Activated CD4-positive, alpha-beta T cell treated with anti-CD3 and anti-CD28 coated beads for 1 hour (primary cell): ENCODE measurements at places on chromosomes 4 and X.

- no peak for DNase-seq
These were observed 702 bp upstream of the CDKN2AIP start for GRCh38 chr4:183443655-183444213.

DNA sequence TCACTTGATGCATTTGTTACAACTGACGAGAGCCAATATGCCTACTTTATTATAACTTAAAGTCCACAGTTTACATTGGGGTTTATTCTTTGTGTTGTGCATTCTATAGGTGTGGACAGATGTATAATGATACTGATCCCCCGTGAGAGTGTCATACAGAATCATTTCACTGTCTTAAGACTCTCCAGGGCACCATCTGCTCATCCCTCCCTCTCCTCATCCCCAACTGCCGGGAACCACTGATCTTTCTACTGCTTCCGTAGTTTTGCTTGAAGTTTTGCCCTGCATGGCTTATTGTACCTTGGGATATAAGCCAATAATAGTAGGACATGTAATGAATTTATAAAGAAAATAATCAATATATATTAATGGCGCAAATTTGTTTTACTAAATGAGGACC lies 137.8 kb upstream of the MSX1 start:
- no peak for DNase-seq

GRCh38 chrX:23890933-23891332 lies 16.8 kb downstream of the APOO start:
- no peak for DNase-seq

DNA sequence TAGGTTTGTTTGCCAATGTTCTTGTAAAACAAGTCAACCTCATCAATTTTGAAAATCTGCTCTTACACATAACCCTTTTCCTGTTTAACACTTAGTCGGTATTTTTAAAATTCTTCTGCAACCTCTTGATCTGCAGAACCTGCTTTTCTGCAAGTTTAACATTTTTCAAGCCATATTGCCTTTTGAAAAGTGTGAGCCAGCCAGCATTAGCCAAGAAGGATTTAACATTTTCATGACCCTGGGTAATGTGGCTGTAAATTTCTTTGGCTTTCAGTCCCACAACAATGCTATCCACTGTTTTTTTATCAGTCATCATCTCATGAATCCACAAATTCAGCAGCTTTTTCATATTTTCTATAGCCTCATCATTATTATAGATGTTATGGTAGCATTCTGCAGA lies 956.5 kb downstream of the FAT4 start:
- no peak for DNase-seq

- no peak for DNase-seq
These were observed 26.9 kb downstream of the NUDT6 start for GRCh38 chr4:122895336-122895995.

DNA sequence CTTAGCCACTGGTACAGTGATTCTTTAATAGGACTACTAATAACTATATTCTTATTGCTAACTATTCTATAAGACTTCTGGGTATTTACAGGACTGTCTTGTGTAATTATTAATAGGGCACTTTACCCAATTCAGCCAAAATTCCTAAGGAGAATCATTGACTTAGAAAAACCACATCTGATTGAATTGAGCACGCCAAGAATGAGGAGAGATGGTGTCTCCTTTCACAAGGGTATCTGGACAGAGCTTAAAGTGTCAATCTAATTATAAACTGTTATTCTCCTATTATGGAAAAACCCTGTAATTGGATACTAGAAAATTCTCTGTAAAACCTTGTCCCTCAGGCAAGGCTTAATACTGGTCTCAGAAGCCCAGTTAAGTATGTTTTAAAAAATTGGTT lies 111.1 kb upstream of the TLL1 start:
- DNase-seq: no peak

DNA sequence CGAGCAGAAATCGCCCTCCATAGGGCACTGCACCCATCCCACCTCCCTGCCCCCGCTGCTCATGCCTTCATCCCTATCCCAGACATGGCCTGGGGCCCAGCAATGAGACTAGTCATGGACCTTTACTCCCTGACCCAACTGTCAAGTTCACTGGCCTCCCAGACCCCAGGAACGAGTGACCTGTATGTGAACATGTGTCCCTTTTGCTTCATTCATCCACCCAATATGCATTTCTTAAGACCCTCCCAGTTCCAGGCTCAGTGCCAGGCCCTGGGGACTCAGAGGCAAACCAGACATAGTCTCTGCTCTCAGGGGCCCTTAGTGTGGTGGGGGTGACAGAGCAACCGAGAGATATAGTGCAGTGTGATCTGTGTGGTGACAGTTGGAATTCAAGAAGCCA lies 67.0 kb downstream of the EFNB1 start:
- DNase-seq: no peak

DNA sequence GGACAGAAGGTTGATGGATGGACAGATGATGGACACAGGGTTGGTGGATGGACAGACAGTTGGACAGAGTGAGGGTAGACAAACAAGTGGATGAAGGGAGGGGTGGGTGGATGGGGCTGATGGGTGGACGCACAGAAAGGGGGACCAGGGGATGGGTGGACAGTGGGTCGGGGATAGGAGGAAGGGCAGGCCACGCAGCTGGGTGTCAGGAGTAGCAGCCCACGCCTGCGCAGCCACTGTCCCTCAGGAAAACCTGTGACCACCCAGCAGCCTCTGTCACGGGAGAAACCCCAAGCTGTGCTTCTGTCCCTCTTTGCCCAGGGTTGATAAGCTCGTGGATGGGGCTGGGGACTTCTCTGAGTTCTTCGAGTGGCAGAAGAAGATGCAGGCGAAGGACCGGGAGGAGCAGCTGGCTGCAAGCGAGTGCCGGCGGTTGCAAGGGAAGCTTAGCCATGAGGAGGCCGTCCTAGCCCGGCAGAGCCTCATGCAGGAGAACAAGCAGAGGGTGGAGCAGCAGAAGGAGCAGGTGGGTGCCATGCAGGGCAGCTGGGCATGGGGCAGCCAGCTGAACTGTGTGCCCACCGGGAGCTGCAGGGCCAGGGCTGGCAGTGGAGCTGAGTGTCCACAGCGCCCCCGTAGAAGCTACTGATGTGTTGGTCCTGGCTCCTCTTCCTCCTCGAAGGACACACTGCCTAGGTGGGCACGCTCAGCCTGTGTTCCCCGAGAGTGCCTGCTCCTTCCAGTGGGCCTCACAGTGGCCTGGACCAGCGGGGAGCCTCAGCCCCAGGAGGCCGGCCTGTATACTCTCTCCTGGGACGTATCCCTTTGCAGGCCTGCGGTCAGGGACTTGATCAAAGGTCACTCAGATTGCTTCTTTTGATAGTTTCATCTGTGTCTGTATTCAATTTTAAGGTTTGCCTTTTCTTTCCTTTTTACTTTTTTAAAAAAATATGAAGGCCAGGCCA lies 16.8 kb upstream of the RNF4 start:
- no peak for DNase-seq

DNA sequence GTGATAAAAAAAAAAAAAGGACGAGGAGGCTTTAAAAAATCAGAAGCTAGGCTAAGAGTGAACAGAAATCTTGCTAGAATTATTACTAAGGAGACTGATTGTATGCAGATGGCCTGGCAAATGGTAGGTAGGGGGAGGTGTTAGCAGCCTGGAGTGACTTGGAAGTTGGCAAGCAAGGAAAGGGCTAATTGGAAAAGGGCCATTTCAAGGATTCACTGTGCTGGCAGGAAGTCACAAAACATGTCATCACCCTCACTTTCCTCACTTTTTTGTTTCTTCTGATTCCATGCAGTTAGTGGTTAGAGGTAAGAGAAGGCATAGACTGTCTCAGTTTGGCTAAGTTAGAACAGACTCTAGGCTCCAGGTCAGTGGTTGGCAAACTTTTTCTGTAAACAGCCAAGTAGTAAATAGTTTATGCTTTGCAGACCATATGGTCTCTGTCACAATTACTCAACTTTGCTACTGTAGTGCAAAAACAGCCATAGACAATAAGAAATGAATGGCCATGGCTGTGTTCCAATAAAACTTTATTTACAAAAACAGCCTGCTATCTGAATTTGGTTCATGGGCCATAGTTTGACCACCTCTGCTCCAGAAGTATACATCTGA lies 646.5 kb upstream of the ACTRT1 start:
- DNase-seq: no peak

- no peak for DNase-seq
These were observed 26.3 kb upstream of the KDM5C start for GRCh38 chrX:53251307-53251706.

GRCh38 chr4:110190249-110190648 lies 8.2 kb downstream of the ELOVL6 start:
- no peak for DNase-seq

- DNase-seq: no peak
These were observed 13.3 kb upstream of the DUSP9 start for GRCh38 chrX:153633607-153634180.

DNA sequence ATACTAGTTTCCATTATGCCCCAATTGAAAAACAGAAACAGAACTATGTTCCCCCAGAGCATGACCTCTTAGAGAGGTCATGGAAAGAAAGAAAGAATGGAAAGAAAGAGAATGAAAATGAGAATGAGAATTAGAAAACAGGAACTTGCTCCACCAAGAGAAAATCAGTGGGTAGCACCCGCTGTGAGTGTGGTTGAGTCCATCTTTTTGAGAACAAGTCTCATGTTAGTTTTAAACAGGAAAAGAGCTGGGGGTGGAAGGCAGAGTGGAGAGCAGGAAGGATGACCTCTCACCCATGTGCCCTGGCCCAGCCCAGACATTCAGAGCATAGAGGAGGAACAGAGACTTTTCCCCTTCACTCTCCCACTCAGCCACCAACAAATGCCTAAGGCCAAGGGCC lies 4.9 kb downstream of the GSX2 start:
- DNase-seq: no peak

GRCh38 chr4:17336524-17336961 lies 175.3 kb downstream of the QDPR start:
- DNase-seq: peak; percentile 63

GRCh38 chr4:15142201-15142600 lies 139.9 kb downstream of the CPEB2 start:
- DNase-seq: no peak

DNA sequence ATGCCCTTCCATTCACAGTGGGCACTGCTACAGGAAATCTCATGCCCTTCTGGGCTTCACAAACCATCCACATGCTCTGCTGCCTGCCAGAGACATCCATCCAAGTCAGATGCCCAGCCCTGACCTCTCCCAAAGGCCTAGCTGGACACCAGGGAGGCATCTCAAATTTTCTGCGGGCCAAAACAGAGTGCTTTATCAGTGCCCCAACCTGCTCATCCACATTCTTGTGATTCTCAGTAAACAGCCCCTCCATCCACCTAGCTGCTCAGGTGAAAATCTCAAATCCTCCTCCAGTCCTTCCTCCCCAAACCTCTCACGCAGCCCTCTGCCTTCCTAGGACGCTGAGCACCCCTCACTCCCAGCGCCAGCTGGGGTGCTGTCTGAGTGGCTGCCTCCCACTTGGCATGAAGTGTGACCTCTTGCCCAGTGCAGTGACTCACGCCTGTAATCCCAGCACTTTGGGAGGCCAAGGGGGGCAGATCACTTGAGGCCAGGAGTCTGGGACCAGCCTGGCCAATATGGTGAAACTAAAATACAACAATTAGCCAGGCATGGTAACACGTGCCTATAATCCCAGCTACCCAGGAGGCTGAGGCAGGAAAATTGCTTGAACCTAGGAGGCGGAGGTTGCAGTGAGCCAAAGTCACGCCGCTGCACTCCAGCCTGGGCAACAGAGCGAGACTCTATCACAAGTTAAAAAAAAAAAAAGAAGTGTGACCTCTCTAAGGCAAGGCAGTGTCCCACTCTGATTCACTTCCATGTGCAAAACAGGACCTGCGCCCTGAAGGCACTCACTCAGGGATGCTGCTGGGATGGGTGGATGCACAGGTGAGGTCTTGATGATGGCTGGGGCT lies 1.7 kb upstream of the AFAP1 start:
- DNase-seq: no peak

- no peak for DNase-seq
These were observed 137.4 kb downstream of the BMP15 start for GRCh38 chrX:51047950-51048349.

DNA sequence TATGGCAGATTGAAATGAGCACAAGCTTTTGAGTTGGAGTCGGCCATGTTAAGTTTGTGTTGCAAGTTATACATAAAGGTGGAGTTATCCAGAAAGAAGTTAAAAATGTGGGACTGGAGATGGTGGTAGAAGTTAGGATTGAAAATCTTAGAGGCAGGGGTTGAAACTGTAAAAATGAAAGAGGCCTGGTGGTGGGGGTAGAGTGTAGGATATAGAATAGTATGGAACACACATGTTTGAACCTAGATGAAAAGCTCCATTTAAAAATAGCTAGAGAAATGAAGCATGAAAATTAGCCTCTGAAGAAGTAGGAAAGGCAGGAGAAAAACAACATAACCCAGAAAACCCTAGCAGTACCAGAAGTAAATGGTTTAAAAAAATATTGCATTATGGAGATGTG lies 131.8 kb upstream of the ENPEP start:
- no peak for DNase-seq

DNA sequence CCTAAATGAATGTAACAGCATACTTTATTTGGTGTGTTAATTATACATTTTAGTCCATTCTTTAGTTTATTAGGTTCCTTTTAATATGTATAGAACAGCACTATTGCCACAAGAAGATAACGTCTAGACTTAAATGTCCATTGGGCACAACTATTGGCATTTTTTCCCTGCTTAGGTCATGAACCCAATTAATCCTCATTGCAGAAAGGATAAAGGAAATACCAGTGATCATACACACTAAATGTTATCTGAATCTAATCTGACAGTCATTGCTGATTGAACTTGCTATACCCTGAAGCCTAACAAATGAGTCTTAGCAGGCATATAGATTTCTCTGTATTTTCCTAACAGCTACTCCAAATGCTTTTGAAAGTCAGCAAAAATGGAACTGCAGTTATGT lies 2250.0 kb upstream of the AGA start:
- no peak for DNase-seq

DNA sequence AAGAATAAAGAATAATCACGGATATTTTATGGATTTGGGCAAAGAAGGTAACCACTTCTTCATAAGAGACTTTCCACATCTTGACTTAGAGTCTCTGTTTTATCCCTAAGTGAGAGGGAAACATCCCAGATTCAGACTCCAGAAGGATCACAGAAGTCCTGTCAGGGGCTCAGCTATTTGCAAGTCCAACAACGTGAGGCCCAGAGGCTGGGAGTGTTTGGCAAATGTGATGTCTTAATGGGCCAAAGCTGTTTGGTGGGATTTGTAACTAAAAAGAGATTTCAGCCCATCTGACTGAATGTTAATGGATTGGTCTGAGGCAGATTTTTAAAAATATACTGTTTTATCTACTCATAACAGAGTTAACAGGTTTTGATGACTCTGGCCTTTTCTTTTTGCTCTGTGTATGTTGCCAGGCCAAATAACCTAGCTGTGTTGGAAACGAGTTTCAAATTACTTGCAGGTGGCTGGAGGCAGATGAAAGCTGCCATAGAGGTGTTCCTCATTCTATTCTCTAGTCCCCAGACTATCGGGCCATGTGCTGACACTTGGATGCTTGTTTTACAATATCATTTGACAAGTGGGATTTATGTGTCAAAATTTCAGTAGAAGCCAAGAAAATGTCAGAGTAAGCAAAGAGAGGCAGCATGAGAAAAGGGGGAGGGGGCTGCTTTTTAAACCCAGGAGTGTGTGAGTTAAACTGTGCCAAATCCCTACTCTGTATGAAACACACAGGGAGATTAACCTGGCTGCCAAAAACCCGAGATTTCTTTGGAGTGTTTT lies 330.9 kb downstream of the DCHS2 start:
- DNase-seq: no peak

- DNase-seq: no peak
These were observed 633.0 kb upstream of the FAM241A start for GRCh38 chr4:111512081-111512783.

GRCh38 chr4:169640261-169640870 lies 20.0 kb downstream of the CLCN3 start:
- no peak for DNase-seq

- DNase-seq: no peak
These were observed 15.8 kb upstream of the IGFBP7 start for GRCh38 chr4:57125996-57126395.
